Fibroblast of upper back skin (primary cell): ENCODE measurements at places on chromosomes 7 and 10.
A peak's percentile ranks its signal among the peaks of the same experiment; 100 is the strongest.

DNA sequence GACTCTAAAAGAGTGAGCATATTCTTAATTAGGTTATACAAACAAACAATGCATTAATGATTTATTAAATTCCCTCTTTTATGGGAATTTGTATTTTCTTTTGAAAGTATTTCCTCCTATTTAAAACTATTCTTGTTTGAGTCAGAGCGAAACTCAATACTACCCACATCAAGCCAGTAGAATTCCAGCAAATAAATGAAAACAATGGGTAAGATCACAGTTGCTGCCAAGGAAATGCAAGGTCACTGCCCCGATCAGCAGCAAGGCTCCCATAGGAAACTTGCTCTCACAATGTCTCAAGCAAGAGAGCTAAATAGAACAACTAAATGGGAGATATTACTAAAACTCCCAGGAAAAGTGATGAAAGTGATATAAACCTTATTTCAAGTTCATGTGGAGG lies 206.3 kb downstream of the THSD7A start:
- DNase-seq = no peak

DNA sequence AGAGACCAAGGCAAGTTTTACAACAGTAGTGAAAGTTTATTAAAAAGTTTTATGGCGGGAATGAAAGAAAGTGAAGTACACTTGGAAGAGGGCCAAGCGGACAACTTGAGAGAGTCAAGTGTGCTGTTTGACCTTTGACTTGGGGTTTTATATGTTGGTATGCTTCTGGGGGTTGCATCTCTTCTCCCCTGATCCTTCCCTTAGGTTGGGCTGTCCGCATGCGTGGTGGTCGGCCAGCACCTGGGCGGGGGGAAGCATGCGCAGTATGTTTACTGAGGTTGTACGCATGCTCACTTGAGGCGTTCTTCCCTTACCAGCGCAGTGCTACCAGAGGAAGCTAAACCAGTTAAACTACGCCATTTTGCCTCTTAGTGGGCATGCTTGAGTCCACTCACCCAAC lies 31.9 kb downstream of the NUP42 start:
- no peak for DNase-seq

- DNase-seq = no peak
These were observed 397.8 kb downstream of the AUTS2 start for GRCh38 chr7:69996121-69996520.

- DNase-seq = no peak
These were observed 303.6 kb upstream of the AKR1E2 start for GRCh38 chr10:4522296-4523000.

- no peak for DNase-seq
These were observed 9.2 kb downstream of the DPCD start for GRCh38 chr10:101597091-101597900.

GRCh38 chr7:99372275-99373090 lies 2.0 kb upstream of the ARPC1B start:
- DNase-seq = peak; percentile 63

- no peak for DNase-seq
These were observed 96.0 kb upstream of the SAMD8 start for GRCh38 chr10:75015442-75015841.

DNA sequence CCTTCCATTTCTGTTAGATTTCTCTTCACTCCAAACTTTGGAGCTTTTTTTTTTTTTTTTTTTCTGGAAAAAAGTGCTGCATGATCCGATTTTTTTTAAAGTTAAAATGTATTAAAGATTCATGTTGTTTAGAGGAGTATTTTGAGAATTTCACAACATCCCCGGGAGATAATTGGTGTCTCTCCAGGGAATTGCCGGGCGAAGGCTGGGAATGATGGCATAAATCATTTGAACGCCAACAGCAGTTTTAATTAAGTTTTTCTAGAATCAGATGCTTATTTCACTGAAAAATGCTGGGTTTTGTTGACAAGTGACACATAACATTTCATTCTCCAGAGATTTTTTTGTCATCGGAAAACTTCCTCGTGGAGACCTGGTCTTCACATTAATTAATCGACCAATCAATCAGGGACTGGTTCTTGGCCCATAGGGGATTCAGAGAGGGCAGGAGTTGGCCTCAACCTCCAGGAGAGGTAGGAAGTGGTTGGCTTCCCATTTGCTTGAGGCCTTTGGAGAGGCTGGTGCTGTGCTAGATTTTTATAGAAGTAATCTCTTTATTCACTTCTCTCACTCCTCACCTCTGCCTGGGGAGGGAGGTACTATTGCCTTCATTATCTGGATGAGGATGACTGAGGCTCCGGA lies 439.4 kb downstream of the TYW1 start:
- DNase-seq = no peak

- DNase-seq = no peak
These were observed 1.8 kb downstream of the GPC2 start for GRCh38 chr7:100175296-100175935.

- DNase-seq = no peak
These were observed 116.9 kb upstream of the PCGF5 start for GRCh38 chr10:91103384-91104192.

DNA sequence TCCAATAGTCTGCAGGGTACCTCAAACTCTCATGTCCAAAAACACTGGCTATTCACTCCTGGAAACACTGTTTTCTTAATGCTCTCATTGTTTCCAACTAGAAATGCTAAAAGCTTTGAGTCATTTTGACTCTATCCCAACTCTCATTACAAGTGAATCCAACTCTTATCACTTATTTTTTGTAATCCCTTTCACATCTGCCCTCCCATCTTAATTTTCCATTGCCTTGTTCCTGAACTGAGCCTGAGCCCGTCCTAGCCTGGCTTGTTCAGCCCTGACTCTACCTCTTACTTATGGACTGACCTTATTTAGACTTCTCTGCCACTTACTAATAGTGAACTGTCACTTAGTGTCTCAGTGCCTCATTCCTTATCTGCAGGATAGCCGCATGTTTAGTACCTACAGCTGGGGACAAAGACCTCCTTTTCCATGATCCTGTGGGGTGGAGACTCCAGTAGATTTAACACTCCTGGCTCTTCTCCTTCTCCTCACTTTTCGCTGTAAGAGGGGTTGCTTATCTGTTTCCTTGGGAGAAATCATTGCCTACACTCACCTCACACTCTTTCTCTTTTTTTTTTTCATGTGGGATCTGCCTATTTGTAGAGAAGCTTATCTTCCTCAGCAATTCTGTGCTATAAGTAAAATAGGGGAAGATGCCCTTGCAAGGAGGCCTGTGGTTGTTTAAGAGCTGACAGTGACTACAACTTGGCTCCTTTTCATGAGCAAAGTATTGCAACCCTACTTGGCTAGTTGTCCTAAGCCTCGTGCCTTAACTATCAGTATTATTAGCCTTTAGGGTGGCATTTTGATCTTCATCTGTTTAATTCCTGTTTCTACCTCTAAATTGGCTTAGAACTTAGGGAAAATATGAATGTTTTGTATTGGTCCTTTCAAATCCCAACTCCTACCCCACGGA lies 56.4 kb downstream of the SLC16A12 start:
- peak; percentile 29 for DNase-seq

- peak; percentile 62 for DNase-seq
These were observed 83.8 kb downstream of the PDGFA start for GRCh38 chr7:435630-436366.

GRCh38 chr7:66961096-66961495 lies 34.3 kb downstream of the SBDS start:
- DNase-seq = no peak

GRCh38 chr10:54125098-54125747 lies 675.8 kb downstream of the PCDH15 start:
- no peak for DNase-seq

GRCh38 chr10:73771722-73772280 lies 10.0 kb upstream of the CHCHD1 start:
- DNase-seq = peak; percentile 16

DNA sequence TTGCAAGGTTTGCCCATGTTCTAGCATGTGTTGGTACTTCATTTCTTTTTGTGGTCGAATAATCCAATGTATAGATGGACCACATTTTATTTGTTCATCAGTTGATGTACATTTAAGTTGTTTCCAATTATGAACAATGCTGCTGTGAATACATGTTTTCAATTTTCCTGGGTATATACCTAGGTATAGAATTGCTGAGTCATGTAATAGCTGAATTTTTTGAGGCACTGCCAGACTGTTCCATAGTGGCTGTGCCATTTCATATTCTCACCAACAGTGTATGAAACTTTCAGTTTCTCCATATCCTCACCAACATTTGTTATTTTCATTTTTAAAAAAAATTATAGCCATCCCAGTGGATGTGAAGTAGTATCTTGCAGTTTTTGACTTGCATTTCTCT lies 90.5 kb downstream of the EZH2 start:
- DNase-seq = no peak

GRCh38 chr10:33122014-33122809 lies 164.2 kb upstream of the ITGB1 start:
- DNase-seq = peak; percentile 96

DNA sequence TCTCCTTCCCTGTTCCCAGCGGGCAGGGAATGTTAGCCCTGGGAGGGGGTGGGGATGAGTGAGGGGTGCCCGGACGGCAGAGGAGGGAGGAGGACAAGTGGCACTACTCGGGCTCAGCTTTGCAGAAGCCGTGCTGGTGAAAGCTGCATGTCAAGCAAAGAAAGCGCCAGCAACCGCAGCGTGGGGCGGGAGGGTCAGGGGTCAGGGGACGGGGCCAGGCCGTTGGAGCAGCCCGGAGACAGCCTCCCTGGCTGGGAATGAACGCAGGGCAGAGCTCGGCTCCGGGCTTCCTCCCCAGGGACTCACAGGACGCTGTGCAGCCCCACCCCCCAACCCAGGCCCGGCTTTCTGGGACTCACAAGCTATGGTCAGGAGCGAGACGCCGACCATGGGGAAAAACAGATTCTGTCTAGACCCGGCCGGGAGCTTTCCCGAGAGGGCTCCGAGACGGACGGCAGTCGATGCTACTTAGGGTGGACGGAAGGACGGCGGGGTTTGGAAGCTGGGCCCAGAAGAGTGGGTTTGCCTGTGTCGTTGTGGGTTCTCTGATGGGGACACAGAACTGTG lies 113.4 kb downstream of the VIPR2 start:
- no peak for DNase-seq

DNA sequence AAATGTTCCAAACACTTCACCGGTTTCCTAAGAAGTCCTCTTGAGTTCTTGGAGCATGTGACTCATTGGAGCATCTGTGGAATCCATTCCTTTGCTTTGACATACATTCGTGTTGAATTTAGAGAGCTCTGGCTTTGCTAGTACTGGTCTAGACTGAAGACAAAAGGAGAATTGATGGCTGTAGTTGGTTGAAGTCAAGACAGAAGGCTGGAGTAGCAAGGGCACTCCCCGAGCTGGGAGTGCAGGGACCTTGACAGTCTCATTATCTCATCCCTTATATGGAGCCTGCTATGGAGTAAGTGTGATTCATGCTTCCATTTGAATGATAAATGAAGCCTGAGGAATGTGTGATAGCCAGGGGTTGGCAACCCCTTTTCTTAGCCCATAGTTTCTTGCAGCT lies 1249.1 kb downstream of the TYW1 start:
- DNase-seq = peak; percentile 90

DNA sequence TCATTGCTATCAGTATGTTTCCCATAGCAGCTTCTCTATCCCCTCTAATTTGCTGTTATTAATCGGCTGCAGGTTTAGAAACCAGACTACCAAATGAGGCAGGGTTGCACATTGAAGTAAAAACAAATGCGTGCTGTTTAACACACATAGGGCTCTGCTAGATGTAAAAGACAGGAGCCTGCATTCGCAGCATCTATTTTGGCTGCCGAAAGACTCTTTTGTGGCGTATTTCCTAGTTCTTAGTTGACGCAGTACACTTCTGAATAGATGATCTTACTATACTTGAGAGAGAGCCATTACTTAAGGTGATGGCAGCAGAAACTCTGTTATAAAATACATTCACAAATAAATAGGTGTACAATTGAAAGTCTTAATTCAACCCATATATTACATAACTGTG lies 21.4 kb downstream of the SGCE start:
- DNase-seq = no peak

GRCh38 chr7:130960208-130960988 lies 226.4 kb upstream of the KLF14 start:
- DNase-seq = peak; percentile 100

DNA sequence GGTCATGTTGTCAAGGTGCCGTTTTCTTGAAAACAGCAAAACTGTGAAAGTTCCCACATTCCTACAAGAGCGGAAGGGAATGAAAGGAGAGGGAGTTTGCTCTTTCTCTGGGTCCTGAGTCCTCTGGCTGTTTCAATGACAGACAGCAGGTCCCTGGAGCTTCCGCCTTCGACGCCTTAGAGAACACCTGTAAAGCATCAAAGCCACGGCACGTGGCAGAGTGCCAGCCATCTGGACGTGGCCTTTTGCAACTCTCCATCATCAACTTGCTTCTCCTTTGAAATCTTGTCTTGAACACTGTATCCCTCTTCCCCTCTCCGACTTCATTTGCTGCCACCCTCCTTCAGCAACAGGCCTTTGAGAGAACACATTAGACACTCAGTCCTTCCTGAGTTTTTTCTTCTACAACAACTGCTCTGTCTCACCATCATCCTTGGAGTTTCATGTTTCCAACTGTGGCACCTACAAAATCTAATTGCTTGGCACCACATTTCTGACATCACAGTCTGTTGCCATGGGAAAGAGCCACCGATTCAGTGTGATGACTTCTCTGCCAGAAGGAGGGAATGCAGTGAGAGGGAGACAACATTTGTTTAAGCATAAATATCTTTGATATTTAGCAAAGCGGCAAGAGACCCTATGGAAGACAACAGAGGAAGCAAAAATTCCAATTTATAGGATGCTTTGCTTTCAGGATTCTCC lies 204.9 kb upstream of the PTER start:
- DNase-seq = no peak

- DNase-seq = no peak
These were observed 35.3 kb upstream of the ZNF92 start for GRCh38 chr7:65338346-65338745.
